ENCODE measurements at places on chromosomes 16 and 17.

DNA sequence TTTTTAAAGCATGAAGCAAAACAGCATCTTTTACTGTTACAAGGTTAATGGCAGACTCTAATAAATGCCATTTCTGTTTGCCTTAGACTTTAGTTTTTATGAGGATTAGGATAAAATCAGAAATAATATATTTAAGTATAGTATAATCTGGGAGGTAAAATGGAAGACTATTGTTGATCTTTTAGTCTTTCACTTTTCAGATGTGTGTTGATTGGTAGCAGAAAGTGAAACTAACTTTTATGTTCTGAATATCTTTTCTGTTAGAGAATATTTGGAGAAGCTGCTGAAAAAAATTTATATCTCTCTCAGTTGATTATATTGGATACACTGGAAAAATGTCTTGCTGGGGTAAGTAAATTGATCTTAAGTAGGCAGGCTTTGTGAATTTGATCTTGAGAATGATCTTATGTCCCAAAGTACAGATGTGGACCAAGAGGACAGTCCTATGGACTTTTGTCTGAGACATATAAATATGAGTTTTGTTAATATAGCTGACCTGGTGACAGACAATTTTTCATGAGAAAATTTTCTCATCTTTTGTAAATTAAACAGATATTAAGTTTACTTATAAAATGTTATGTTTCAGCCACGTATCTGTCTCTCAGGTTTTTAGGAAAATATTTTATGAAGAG is 64.1 kb downstream of the NF1 start:
- no peak for DNase-seq

DNA sequence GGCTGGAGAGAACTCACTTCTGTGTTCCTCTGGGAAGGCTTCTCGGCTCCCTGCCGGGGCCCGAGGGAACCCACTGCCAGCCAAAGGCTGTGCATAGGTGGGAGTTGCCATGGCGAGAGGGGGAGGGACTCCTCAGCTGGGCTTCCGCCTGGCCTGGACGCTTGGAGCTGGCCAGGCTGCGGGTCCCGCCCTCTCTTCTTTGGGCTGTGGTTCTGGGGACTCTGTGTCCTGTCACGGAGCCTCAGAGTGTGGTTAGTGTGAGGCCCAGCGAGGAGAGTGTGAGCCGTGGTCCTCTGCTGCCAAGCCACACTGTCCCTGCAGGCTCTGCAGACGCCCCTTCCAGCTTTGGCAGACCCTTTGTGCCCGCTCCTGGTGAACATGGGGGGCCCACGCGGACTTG is 123.1 kb downstream of the OR1D5 start:
- peak; percentile 84 for DNase-seq

DNA sequence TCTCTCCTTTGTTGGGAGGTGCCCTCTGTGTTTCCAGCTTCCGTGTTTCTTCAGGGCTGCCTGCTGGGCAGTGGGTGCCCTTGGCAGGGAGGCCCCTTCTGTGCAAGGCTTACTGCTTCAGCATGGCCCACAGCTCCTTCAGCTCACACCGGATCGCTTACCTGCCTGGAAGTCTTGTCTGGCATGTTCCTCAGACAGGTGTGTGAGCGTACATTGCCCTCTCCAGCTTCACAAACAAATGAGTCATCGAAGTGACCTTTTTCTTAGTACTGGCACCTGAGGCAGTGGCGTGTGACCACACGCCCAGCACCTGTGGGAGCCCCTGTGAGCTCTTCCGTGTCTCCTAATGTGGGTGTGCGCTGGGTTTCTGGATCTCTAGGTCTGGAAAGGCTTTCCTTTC is 3.5 kb downstream of the RAB40C start:
- DNase-seq = no peak

GRCh38 chr17:21370430-21370829 is 5.7 kb upstream of the KCNJ12 start:
- DNase-seq = no peak
